ENCODE measurements at places on chromosomes 1 and 21.

GRCh38 chr1:157097692-157098091, 1.9 kb downstream of the ETV3L start:
- DNase-seq = no peak

GRCh38 chr1:218257971-218258370, 27.1 kb upstream of the RRP15 start:
- DNase-seq = no peak

- DNase-seq = no peak
These were observed 186.4 kb upstream of the FAM78B start for GRCh38 chr1:166353213-166353612.

DNA sequence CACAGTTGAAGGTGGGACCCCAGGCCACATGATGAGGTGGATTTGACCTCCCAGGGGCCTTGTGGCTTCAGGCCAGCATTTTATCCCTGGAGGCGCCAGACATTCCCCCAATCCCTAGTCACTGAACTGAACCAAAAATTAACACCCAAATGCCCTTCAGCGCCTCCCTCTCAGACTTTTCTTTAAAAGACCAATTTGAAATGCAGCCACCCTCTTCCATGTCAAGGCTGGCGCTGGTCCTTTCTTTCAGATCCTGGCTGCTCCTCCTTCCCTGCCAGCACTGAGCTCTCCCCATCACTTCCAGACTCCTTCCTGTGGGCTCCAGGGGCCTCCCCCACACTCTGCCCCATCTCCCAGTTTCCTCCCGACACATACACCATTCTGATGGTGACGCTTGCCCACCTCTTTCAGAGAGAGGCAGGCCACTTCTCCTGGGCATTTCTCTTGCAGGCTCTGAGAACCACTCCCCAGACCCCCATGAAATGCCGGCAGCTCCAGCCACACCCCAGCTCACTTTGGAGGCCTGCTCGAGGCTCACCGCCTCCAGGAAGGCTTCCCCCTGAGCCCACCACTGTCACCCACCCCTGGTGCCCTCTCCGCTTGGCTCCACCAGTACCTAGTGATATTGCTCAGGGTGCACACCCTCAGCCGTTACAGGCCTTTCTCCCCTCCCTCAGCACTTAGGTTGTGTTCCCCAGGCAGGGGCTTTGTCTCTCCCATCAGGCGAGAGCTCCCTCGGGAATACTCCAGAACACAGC, 27.0 kb downstream of the NAV1 start:
- DNase-seq = no peak

DNA sequence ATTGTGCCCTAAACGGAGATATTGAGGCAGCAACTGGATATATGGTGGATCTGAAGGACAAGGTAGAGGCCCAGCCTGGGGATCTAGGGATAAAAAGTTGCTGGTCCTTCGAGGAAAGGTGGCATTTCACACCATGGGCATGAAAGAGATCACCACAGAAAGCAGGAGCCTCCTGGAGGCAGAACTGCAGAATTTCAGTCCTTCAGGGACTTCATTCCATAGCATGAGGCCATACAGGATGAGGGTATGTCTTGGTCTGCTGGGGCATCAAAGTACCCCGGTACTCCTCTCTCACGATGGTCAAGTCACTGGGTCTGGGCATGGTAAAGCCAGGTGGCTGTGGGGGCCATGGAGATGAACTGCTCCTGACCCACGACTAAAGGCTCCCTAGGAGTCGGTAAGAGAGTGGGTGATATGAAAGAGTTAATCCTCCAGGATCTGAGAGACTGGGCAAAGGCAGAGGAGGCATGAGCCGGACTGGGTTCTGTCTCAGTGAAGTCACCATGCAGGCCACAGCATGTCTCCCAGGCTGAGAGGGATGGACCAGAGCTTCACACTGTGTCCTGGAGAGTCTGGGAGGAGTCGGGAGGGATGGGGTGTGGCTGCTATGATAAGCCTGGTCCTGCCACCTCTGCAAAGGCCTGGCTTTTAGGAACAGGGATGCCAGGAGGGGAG, 5.8 kb upstream of the SPRR5 start:
- no peak for DNase-seq

DNA sequence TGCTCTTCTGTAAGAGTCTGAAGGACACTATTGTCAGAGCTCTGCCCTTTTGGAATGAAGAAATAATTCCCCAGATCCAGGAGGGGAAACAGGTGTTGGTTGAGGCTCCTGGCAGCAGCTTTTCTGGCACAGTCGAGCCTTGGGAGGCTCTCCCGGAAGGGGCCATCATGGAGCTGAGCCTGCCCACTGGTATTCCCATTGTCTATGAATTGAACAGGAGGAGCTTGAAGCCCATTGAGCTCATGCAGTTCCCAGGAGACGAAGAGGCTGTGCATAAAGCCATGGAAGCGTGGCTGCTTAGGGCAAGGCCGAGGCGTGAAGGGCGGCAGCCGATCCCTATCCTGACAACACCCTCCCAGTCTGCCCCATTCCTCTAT, 26.6 kb downstream of the UBE4B start:
- DNase-seq = no peak

DNA sequence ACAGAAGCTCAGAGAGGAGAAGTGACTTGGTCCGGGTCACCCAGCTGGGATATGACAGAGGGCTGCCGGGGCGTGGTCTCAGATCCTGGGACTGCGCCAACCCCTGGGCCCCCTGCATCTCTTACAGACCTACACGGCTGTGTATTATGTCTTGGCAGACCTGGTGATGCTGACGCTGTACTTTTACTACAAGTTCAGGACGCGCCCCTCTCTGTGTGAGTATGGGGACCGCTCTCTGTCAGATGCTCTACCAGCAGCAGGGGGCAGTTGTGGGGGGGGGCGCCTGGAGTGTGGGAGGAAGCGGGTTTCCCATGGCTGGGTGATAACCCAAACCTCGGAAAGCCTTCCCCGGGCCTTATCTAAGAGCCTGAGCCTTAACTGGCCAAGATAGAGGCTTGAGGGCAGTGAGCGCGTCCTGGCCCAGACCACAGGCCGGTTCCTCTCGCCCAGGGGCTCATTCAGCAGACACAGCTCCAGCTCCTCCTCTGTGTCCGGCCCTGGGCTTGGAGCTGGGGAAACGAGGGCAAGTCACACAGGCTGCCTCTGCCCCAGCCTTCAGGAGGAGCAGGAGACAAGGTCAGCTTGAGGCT, 13.3 kb downstream of the SLC66A1 start:
- no peak for DNase-seq

Measured in kidney glomerular epithelial cell (primary cell).